Esophagus muscularis mucosa (tissue), 4 donors: ENCODE measurements at places on chromosomes 2 and 18. TPM values are rescaled to one million over a fixed set of nuclear protein-coding genes. Genes with fewer than 3 reads are reported as not detected.

DNA sequence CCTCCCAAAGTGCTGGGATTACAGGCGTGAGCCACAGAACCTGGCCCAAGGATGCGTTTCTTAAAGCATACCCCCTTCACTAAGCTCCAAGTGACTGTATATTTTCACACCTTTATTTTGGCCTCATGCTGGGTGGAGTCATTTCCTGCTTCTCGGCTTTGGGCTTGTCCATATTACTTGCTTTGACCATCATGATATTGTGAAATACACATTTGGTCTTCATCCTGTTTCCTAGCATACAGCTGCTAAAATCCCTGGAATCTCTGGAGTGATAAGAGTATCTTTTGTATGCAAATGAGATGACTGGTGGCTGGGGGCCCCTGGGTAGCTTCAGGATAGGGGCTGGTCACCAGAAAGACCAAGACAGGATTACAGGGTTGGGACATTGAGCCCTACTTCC is 17.6 kb upstream of the COLEC12 start:
- no peak for DNase-seq

GRCh38 chr18:48800876-48801727 is 149.7 kb downstream of the SMAD7 start:
- no peak for DNase-seq

DNA sequence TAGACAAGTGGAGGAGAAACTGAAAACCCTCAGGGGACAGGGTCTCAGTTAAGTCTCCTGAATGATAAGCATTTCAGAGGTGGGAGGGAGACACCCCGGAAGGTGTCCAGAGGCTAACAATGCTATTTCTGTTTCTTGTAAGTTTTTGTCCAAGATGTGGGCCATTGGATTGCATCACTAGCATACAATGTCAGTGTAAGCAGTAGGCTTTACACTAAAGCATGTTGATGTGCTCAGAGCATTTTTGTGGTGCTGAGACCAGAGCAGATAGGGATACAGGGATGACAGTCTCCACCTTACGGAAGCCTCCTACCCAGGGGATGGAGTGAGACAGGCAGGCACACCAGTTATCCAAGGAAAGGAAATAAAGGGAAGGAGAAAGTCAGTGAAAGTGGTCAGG is 2.2 kb upstream of the IL1R1 start:
- DNase-seq = no peak

GRCh38 chr18:34001376-34001775 is 223.3 kb downstream of the NOL4 start:
- DNase-seq = no peak

DNA sequence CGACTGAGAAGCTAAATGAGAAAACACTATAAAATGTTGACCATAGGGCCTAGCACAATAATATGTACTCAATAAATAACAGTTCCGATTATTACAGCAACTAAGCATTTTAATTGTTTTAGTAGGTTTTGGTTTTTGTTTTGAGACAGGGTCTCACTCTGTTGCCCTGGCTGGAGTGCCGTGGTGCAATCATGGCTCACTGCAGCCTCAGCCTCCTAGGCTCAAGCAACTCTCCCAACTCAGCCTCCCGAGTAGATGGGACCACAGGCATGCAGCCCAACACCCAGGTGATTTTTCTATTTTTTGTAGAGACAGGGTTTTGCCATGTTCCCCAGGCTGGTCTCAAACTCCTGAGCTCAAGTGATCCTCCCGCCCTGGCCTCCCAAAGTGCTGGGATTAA is 54.1 kb downstream of the ESCO1 start:
- DNase-seq = no peak

Gene BMP10
- not detected for total RNA-seq

- DNase-seq = no peak
These were observed 9.6 kb downstream of the RPL37A start for GRCh38 chr2:216508229-216508628.

DNA sequence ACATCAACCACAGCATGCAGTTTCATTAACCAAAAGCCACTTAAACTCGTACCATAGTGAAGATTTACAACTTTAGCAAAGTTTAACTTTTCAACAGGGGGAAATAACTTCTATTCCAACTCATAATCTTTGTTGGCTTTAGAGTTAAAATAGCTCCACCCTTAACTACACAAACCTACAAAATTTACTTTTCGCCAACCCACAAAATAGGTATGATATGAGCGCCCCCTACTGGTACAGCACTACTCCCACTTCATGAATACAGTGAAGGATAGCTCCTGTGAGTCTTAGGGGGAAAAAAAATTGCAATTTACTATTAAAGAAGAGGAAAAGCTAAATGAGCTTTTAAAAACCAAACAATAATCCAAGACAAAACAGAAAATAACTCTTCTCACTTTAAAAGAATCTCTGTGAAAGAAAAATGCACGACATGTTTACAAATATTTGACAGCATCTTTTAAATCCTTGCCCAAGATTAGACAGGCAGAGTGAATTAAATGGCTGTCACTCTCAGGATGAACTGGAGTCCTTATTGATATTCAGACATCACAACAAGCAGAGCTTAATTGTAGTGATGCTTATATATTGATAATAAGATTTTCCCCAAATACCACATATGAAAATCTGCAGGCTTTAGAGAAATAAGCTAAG is 32.2 kb downstream of the TMEFF2 start:
- DNase-seq = no peak

- DNase-seq = no peak
These were observed 152.6 kb upstream of the TTC39C start for GRCh38 chr18:23861805-23862470.

Gene EPAS1
- 171 TPM for total RNA-seq
